Left renal cortex interstitium (tissue), 4 donors: ENCODE measurements at places on chromosomes 12 and 14. TPM values are rescaled to one million over a fixed set of nuclear protein-coding genes. Genes with fewer than 3 reads are reported as not detected.
A peak's percentile ranks its signal among the peaks of the same experiment; 100 is the strongest.

Gene GPR135
- 6.1 TPM for polyA plus RNA-seq

DNA sequence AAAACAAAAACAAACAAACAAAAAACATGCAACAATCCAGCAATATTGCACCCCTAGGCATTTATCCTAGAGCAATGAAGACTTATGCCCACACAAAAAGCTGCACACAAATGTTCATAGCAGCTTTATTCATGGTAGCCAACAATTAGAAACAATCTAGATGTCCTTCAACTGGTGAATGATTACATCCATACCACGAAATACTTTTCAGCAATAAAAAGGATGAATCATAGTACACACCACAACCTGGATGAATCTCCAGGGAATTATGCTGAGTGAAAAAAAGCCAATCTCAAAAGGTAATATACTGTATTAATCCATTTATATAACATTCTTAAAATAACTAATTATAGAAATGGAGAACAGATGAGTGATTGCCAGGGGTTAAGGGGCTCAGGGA lies 14.5 kb upstream of the GPR162 start:
- no peak for DNase-seq

GRCh38 chr14:24403294-24403998 lies 4.6 kb downstream of the NYNRIN start:
- DNase-seq: no peak

DNA sequence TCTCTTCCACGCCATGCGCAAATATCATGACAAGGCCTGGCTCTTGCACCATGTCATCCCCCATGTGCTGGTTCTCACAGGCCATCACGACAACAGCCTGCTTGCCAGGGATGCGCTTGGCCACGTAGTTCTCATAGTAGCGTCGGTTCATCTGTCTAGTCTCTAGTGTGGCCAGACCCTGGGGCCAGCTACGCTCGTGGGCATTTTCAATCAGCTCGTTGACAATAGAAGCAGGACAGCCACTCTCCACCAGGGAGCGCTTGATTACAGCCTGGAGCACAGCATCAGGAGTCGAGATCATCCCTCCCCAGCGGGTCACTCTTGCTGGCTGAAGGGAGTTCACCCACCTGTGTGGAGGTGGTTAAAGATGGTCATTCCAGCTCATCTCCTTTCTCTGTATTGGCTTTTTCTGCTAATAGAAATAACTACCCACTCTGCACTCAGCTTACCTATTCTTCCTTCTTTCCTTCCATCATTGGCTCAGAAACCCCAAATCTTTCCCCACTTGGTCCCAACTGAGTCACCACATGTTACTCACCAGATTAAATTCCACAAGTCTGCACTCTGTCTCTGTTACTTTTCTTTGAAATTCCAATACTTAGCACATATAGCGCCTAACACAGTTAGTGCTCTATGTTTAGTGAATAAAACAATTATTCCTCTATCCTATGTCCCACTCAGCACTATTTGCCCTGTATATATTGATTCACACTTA lies 15.1 kb downstream of the RNF41 start:
- no peak for DNase-seq

Gene CYP46A1
- polyA plus RNA-seq: 4.4 TPM

- peak; percentile 13 for DNase-seq
These were observed 556 bp downstream of the MTHFD1 start for GRCh38 chr14:64388533-64389285.

- no peak for DNase-seq
These were observed 209.7 kb upstream of the ATP2B1 start for GRCh38 chr12:89918172-89918846.

Gene FOXN4
- polyA plus RNA-seq: 2.8 TPM

- no peak for DNase-seq
These were observed 13.5 kb downstream of the NFATC4 start for GRCh38 chr14:24381363-24382063.

Gene CD163
- 8.2 TPM for polyA plus RNA-seq

DNA sequence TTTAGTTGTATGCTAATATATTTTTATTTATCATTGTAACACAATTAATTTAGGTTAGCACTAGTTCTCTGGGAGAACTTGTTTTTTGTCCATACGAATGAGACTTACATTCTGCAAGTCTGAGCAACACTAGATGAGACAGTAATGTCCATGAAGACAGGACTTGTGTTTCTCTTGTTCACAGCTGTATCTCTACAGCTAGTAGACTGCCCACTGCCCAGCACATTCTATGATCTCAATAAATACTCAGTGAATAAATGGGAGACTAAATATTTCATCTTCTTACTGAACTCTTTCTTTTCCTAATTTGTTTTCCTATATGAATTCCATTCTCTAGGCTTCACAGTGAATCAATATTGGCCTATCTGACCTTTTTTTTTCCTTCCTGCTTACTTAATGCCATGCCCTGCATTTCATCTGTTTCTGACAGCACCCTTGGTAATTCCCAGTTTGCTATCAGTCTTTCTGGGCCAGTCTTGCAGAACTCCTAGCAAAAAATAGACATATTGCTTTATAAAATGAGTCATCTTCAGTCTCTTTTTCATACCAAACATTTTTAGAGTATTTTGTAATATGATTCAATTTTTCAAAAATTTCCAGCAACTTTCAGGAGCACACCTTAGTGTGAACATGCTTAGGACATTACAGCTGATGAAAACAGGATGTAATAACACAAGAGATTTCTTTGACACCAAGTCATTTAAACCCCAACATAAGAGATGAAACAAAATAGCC lies 185.5 kb upstream of the ATP2B1 start:
- DNase-seq: no peak

DNA sequence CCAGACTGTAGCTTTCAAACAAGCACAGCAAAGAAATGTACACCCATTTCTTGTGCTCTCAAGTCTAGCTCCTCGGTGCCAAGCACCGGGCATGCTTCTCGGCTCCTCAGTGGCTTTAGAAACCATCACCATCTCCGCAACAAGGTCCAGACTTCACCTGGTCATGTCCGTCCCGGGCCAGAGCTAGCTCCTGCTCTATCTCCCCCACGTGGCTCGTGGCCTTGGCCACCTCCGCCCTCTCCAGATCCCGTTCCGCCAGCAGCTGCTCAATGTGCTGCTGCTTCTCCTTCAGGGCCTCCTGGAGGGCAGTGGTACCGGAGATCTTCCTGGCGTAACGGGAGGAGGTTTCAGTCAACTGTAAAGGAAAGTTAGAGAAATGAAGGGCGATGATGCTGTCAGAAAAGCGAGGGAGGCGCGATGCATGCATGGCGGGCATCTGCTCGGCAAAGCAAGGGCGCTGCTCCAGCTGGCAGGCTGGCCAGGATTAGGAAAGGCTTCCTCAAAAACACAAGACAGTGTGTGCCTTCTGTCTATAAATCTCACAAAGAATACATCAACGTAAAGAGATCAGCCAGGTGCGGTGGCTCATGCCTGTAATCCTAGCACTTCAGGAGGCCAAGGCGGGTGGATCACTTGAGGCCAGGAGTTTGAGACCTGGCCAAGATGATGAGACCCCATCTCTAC lies 67.4 kb downstream of the CLIP1 start:
- no peak for DNase-seq

GRCh38 chr14:89418452-89418851 lies 1.4 kb upstream of the FOXN3 start:
- no peak for DNase-seq

DNA sequence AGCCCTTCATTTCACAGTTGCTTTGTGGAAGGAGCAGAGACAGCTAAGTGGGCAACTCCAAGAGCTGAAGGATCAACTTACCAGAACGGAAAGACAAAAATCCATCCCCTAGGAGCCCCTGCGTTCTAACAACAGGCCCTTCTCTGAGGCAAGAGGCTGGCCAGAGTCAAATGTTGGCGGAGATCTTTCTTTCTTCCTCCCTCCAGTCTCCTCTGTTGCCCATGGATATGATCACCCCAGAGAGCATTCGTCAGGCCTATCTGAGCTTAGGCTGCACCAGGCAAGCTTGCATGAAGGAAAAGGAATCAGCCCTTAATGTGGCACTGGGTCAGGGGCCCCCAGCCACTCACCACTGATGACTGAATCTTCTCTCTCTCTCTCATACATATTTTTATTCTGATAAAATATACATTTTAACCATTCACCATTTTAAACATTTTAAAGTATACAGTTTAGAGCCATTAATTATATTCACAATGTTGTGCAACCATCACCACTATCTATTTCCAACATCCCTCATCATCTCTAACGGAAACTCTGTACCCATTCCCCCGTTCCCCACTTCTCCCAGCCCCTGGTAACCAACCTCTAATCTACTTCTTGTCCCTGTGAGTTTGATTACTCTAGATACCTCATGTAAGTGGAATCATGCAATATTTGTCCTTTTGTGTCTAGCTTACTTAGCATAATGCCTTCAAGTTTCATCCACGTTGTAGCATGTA lies 52.9 kb upstream of the CCND2 start:
- DNase-seq: no peak

Gene NOXRED1
- 4.1 TPM for polyA plus RNA-seq

DNA sequence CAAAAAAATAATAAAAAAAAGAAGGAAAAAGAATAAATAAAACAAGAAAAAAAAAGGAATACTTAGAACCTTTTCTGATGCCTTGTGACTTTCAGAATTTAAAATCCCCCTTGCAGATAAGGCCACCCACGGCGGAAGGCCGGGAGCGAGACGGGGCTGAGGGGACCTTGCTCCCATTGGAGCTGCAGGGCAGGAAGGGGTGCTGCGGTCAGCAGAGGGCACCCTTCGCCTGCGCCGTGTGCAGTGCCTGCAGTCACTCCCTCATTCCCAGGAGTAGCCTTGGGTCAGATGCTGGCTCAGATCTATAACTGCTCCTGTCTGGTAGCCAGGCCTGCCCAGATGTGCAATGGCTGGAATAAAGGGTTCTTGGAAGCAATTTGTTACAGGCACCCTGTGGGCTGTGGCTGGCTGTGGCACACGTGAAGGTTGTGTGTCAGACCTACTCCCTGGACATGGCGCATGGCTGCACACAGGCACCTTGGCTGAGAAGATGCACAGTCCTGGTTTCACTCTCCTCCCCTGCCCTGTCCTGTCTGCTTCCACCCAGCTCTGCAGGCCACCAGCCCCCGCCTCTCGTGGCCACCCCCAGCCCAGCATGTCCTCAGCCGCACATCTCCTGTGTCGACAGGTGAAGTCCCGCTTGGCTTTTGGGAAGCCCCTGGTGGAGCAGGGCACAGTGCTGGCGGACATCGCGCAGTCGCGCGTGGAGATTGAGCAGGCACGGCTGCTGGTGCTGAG lies 13.4 kb upstream of the ALDH2 start:
- DNase-seq: no peak

- no peak for DNase-seq
These were observed 39.7 kb upstream of the BDKRB2 start for GRCh38 chr14:96164861-96165490.

DNA sequence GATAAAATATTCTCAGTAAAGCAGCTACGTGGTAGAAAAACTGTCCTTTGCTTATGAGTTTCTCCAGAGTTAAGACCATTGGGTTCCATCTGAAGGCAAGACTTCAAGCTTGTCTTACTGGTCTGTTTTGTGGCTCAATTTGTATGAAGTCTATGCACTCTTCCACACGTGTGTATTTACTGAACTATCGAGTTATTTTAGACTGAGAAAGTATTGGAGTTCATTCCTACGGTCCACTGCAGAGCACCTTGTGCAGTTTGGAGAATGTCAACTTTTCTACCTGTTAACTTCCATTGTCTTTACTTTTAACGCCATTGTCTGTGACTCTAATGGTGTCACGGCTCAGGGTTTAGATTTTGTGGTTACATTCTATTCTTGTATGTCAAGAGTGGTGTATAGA lies 3.7 kb downstream of the HIF1A start:
- no peak for DNase-seq

Gene ACSS3
- polyA plus RNA-seq: 20.6 TPM

- no peak for DNase-seq
These were observed 196.2 kb downstream of the ZFP36L1 start for GRCh38 chr14:68596701-68597100.

- no peak for DNase-seq
These were observed 89.5 kb upstream of the CCDC91 start for GRCh38 chr12:28100717-28101116.

Gene NEMF
- 81.3 TPM for polyA plus RNA-seq

DNA sequence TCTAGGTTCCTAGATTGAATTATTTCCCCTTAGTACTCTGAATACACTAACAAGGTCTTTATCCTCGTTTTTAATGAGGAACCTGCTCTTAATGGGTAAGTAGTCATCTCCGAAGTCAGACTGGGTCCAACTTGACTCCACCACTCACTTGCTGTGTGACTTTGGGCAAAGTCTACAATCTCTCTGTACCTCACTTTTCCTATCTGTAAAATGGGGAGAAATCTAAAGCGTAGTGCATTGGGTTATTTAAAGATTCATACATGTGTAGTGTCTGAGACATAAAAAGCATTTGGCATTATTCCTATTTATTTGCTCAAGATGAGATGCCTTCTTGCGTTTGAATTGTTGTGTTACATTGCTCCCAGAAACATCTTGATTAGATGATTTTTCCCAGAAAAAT lies 51.5 kb downstream of the GTF2A1 start:
- DNase-seq: no peak

GRCh38 chr12:6424866-6425265 lies 19.9 kb upstream of the CD27 start:
- DNase-seq: no peak

DNA sequence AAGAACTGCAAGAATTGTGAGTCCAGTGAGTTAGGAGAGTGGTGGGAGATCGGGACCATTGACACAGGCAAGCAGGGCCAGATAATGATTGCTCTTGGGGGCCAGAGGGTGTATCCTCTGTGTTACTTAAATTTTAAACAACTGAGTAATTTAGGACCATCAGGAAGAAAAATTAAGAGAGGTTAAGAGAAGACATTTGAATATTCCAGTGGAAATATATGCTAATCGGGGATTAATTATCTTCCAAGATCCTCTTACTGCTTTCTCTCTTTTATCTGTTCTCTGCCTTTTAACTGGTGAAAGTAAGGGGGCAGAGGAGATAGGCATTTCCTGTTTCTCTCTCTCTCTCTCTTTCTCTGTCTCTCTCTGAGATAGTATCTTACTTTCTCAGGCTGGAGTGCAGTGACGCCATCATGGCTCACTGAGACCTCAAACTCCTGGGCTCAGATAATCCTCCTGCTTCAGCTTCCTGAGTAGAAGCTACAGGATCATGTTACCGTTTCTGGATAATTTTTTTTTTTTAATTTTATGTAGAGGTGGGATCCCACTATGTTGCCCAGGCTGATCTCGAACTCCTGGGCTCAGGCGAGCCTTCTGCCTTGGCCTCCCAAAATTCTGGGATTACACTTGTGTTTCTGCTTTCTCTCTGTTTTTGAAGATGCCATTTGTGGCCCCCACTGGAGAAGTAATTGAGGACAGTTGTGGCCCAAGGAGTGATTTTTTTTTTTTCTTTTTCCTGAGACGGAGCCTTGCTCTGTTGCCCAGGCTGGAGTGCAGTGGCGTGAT lies 85.1 kb downstream of the DIP2B start:
- DNase-seq: no peak

- no peak for DNase-seq
These were observed 11.4 kb downstream of the EVL start for GRCh38 chr14:100076606-100077005.

DNA sequence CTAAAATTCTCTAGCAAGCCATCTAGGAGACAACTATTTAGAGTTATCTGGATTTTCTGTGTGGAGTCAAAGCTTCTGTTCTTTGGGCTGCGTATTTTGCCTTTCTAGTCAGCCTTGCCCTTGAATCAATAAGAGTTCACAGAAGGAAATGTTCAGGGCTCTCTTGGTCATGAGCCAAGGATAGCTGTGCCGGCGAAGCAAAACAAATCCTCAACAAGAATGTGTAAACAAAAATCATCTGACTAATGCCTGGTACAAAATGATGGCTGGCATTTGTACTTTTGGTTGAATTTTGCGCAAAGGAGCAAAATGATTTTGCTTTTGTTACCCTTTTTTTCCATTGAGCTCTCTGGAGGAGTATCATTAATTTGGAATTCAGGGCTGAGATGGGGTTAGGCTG lies 171.1 kb downstream of the DACT1 start:
- DNase-seq: no peak
